ENCODE measurements at places on chromosomes 6 and 20.

GRCh38 chr6:74764486-74764885 is 441.4 kb downstream of the COL12A1 start:
- DNase-seq = no peak

GRCh38 chr20:11267131-11267761 is 593.4 kb upstream of the JAG1 start:
- DNase-seq = no peak

DNA sequence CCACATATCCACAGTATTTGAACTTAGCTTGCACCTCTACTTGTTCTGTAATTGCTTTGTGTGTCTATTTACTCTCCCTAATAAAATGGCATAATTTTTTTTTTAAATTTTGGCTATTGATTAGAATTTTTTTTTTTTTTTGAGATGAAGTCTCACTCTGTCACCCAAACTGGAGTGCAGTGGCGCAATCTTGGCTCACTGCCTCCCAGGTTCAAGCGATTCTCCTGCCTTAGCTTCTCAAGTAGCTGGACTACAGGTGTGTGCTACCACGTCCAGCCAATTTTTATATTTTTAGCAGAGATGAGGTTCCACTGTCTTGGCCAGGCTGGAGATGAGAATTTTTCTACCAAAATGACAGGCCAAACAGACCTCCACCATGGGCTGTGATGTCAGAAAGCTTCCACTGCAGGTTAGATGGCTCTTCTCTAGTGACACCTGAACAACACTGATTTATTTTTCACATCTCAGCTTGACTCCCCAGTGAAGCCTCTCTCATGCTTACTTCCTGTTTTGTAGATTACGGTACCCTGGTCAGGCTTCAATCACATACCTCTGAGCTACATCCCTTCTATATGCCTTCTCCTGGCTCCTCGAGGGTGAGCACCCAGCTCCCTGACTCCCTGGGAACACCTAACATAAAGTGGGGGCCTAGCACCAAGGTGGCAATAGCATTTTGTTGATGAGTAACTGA is 112.8 kb downstream of the ARHGAP18 start:
- DNase-seq = no peak

- no peak for DNase-seq
These were observed 131.2 kb upstream of the RIN2 start for GRCh38 chr20:19626896-19627295.

GRCh38 chr6:135665935-135666334 is 168.4 kb upstream of the AHI1 start:
- no peak for DNase-seq

DNA sequence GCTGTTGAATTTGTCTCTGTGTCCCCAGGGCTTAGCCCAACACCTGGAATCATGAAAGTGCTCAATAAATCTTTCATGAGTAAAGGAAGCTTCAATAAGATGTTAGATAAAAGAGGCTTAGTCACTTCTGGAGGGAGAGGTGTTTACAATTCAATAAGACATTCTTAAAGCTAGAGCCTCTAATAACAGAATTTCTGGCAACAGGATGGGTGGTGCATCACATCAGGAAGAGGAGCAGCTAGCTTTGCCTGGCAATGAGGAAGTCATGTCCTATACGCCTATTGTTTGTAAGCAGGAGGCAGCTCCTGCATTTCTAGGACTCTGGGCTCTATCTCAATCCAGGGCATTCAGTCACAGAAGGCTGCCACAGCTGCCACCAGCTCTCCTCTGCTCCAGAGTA is 638.5 kb downstream of the EPM2A start:
- DNase-seq = no peak

- no peak for DNase-seq
These were observed 34.1 kb upstream of the THEMIS start for GRCh38 chr6:127934956-127935355.

DNA sequence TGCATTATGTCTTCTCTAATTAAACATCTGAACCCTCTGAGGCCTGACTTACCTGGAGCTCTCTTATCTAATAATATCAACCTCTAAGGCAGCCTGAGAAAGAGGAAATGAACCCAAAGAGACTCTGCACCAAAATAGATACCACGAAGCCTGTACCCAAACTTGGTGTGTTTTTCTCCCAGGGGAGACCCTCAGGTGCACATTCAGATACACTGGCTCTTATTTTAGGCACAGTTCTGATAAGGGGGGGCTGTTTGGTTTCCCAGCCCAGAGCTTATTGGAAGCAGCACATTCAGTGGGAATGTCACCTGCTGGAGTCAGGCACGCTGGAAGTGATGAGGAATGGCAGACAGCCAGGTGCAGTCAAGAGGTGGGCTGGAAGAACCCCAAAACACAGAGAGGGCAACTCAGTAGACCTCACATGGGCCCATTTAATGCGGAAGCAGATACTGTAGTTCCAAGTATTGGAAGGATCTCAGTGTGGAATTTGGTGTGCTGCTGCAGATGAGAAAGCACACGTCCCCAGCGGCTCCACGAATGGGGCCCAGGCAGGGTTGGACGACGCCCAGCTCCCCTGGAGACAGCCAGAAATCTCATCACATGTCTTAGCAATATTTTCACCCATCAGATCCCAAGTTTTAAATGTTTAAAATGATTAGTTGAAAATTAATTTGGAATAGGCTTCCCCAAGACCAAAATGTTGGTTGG is 9.7 kb upstream of the CCR6 start:
- no peak for DNase-seq

Measured in liver (tissue), 10 donors.